ENCODE measurements at places on chromosomes 11 and 22. TPM values are rescaled to one million over a fixed set of nuclear protein-coding genes. Genes with fewer than 3 reads are reported as not detected.

- DNase-seq: no peak
Measured at GRCh38 chr22:33426451-33426850, 368.3 kb upstream of the SYN3 start.

DNA sequence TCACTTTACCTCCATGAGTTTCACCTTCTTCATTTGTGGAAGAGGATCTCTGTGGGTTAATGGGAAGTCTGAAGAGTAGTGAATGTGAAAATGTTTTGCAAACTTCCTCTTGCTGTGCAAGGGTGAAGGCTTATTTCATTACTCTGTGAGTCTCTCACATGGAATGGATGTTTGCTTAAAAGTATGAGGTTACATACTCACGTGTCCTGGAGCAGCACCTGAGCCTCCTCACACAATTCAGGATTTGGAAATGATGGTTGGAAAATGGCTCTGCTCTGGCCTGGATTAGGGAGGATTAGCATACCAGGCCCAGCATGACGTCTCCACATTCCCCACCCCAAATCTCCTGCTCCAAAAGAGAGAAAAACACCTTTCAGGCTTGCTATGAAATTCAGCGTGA is 4.8 kb downstream of the GRAMD1B start:
- DNase-seq: no peak

DNA sequence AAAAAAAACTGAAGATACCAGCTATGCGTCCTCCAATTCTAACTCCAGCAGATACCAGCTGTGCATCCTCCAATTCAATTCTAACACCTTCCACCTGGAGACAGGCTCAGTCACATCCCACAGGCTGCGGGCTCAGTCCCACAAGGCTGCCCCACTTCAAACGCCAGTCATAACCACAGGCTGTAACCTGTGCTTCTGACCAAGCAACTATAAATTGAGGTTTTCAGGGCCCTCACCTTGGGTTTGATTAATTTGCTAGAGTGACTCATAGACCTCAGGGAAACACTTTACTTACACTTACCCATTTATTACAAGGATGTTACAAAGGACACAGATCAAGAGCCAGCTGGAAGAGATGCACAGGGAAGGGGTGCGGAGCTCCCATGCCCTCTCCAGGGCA is 32.4 kb upstream of the MSANTD2 start:
- no peak for DNase-seq

Gene KCNQ1OT1
- total RNA-seq: 1.1 TPM

Gene SMTNL1
- not detected for total RNA-seq

DNA sequence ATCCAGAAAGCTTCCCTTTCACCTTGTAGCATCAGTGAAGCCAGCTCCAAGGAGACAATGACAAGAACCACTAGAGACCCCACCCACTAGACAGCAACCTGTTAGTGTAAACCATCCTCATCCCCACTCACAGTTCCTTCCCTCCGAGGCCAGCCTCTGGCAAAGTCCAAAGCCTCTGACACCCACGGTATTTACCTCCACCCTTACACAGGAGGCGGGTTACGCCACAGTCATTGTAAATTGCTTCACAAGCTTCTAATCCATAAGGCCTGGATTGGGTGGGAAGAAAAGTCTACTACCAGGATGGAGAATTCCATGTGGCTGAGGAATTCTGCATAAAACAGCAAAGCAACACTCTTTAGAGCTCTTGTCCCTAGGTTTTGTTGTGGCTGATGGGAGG is 287.4 kb downstream of the BUD13 start:
- DNase-seq: no peak

DNA sequence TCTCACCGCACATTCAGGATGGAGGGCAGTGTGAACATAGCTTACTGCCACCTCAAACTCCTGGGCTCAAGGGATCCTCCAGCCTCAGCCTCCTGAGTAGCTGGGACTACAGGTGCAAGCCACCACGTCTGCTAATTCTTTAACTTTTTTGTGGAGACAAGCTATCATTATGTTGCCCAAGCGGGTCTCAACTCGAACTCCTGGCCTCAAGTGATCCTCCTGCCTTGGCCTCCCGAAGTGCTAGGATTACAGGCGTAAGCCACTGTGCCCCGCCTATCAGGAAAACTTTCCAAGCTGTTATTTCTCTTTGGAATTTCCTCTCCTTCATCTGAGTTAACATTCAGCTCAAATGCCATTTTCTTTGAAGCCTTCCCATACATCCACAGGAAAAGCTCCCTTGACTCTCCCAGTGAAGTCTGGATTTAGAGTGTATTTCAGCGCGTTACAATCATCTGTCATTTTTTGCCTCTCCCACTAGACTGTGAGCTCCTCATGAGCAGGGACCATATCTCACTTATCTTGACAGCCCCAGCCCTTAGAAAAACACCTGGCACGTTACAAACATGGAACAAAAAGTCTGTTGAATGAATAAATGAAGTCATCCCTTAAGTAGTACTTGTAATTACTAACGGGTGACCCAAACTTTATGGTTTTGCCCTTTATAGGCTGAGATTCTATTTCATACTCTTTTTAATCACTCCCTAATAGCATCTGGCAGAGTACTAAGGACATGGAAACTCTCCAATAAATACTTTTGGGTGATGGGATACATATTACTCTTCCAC is 2.2 kb downstream of the MRTFA start:
- DNase-seq: no peak

- DNase-seq: peak; percentile 28
Measured at GRCh38 chr22:40009292-40009774, 14.6 kb downstream of the FAM83F start.

DNA sequence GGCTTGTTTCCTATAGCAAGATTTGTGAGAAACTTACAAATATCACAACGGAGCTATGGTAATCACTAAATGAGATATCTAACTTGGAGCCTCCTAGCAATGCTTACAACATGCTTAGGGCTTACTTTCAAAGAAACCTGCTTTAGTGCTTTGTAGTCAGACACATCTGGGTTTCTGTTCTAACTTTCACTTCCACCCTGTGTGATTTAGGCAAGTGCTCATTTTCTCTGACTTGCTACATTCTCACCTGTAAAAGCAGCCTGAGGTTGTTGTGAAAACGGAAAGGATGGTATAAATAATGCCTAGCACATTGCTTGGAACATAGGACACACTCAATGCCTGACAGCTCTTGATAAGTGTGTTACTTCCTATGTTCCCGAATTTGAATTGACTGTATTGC is 45.6 kb downstream of the LRRC4C start:
- DNase-seq: no peak

Gene ZNF202
- 12.7 TPM for total RNA-seq

Gene OOSP3
- total RNA-seq: not detected

- no peak for DNase-seq
Measured at GRCh38 chr22:49721211-49721763, 106.4 kb downstream of the BRD1 start.

GRCh38 chr11:1573903-1574237 is 1.8 kb upstream of the DUSP8 start:
- no peak for DNase-seq

- DNase-seq: no peak
Measured at GRCh38 chr22:30158744-30159500, 78.7 kb downstream of the HORMAD2 start.

Gene RPUSD4
- 36.5 TPM for total RNA-seq

Gene MUC6
- total RNA-seq: not detected

Gene CASP5
- not detected for total RNA-seq

GRCh38 chr22:23786261-23786710 is 480 bp upstream of the SMARCB1 start:
- DNase-seq: no peak

Gene CTSF
- total RNA-seq: 3.8 TPM

GRCh38 chr22:30453731-30454510 is 17.9 kb downstream of the SEC14L3 start:
- DNase-seq: no peak

Gene ACTN3
- 0.12 TPM for total RNA-seq

DNA sequence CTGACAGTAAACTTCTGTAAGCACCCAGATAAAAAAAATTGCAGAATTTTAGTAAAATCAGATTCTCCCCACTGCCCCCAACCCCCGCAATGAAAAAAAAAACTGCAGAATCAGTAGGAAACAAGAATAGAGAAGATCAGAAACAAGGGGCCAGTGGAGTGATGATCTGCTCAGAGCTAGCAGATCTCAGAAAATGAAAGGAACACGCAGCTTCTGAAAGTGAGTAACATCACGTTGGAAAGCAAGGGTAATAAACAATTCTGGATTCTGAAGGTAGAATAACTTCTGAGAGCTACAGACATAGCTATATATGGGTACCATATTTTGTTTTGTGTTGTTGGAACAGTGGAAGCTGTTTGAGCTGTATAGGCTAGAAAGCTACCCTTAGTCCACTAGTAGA is 23.2 kb downstream of the ACAT1 start:
- DNase-seq: no peak

- DNase-seq: no peak
Measured at GRCh38 chr11:1896923-1897322, 5.2 kb upstream of the PRR33 start.

Gene TCN1
- total RNA-seq: not detected

DNA sequence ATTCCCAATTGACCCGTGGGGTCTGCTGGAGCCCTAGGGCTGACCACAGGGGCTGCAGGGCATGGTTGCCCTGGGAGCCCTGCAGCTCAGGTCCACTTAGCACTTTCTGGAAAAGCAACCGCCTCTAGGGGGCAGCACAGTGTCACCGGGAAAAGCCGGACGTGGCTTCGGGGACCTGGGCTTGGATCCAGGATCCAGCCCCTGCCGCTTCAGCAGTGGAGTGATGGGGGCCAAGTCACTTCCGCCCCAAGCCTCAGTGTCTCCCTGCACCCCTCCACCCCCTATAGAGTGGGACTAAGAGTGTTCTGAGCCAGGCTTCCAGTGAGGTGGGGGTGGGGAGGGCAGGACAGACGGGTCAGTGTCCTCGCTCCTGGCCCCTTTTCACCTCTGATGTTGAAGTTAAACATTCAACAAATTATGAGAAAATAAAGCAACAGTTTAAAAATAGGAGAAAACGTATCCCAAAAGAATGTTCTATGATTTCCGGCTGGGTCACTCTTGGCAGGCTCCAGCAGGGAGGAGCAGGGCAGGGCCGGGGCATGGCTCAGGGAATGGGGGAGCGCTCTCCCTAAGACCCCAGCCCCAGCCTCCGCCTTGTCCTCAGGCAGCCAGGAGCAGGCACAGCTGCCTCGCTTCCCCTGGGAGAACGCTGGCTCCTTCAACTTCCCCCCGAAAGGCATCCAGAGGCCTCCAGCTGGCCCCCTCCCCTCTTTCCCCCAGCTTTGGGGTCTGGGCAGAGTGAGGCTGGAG is 96.5 kb upstream of the FGF3 start:
- DNase-seq: peak; percentile 61

DNA sequence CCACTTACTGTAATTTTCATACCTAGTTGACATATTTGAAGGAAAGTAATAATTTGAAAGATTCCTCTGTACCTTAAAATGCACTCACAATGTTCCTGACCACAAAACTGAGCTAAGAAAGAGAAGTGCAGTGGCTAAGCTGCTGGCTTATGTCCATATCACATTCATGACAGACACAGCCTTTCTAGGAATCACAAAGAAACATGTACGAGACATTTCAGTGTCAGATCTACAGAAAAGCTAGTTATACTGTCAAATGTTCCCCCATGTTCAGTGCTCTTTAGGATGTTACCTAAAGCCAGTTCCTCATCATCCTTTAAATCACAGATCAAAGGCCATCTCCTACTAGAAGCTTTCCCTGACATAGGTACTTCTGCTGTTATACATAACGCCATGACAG is 142.2 kb upstream of the C11orf58 start:
- DNase-seq: no peak

DNA sequence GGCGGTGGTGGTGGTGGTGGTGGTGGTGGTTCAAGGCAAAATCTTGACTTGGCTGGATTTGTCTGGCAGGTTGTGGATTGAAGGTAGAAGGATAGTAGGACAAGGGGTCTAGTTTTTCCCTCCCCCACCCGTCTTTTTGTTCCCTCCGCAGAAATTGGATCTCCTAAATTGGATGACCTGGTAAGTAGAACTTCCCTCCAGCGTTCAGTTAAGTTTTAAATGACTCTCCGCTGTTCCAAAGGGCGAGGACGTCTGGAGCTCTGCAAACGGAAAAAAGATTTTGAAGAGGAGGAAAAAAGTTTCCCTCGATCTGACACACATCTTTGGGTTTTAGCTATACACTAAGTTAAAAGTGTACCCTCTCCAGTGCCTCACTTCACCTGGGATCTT is 422 bp upstream of the LGR4 start:
- no peak for DNase-seq

DNA sequence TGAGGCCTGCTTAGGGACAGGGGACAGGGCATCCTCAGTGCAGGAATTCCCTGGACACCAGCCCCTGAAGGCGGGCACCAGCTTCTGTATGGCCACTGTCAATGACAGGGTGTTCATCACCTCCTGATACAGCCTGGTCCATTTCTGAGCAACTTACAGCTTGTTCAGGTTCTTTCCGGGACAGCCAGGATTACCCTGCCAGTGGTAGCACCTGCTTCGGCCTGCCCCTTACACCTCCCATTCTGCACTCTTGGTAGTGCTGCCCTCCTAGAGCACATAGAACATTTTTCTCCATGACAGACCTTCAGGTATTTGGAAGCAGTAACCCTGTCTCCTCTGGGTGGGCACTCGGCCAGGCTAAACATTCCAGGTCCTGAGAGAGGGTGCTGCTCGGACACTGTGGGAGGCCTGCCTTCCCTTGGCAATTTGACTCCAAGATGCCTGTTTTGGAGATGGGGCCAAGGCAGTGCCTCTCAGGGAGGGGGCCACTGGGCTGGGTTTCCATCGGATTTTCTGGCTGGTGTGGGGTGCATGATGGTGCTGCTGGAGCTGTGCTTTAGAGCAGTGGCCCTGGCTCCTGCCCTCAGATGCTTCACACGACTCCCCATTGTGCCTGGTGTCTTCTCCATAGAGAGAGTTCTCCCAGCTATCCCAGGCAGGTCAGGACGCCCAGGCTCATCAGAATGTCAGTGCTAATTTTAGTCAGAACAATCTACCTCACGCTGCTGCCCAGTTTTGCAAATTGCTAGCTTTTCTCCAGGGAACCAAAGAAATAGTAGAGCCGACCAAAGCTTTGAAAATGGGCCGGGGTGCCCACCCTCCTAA is 1.2 kb downstream of the GAL3ST3 start:
- DNase-seq: no peak

Gene LUZP2
- not detected for total RNA-seq

DNA sequence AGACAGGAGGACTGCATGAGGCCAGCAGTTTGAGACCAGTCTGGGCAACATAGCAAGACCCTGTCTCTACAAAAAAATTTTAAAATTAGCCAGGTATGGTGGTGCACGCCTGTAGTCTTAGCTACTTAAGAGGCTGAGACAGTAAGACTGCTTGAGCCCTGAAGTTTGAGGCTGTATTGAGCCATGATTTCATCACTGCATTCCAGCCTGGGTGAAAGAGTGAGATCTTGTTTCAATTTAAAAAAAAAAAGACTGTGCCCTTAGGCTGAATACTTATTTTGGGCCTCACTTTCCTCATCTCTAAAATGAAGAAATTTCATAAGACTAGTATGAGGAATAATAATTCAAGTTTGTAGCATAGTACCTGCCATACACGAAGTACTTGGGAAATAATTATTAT is 6.9 kb downstream of the AQP11 start:
- DNase-seq: no peak
